Activated CD4-positive, alpha-beta T cell treated with anti-CD3 and anti-CD28 coated beads for 1 hour (primary cell): ENCODE measurements at places on chromosomes 3 and 15.

DNA sequence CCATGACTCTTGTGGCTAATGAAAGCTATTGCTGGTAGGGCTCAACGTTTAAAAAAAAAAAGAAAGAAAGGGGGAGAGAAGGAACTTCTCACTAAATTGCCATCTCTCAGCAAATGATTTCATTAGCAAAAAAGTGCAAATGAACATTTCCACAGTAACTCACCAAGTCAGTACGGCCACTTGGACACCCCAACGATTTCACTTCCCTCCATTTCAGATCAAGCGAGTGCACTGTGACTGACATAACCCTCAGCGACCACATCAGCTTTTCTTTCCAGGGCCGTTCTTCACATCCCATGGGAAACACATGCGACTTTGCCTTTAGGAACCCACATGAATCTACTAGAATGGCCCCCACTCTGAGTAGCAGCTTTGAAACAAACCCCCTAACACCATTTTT is 71.6 kb downstream of the OSBPL10 start:
- no peak for DNase-seq

- peak; percentile 86 for DNase-seq
These were observed 37.8 kb downstream of the HMCES start for GRCh38 chr3:129316248-129317013.

GRCh38 chr3:135809021-135809634 is 156.4 kb upstream of the PPP2R3A start:
- DNase-seq: no peak

GRCh38 chr3:26624209-26624765 is 1.7 kb downstream of the LRRC3B start:
- DNase-seq: no peak

DNA sequence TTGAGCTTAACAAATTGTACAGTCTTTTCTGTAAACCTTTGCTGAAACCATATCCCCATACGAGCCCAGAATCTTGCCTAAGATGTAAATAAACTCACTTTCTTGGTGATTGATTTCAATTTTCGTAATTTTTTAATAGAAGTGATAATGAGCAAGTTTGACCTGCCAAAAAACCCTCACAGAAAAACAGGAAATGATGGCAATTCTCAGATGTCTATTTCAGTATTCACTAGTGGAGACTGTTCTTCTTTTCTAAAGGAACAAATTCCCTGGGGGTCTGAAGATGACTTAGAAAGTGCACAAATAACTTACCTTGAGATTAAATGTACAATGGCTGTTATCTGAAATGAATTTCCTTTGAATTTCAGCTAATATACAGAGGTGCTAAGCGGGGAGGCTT is 116.5 kb upstream of the CMC1 start:
- DNase-seq: no peak

- no peak for DNase-seq
These were observed 512.3 kb downstream of the MCTP2 start for GRCh38 chr15:94743668-94744067.

DNA sequence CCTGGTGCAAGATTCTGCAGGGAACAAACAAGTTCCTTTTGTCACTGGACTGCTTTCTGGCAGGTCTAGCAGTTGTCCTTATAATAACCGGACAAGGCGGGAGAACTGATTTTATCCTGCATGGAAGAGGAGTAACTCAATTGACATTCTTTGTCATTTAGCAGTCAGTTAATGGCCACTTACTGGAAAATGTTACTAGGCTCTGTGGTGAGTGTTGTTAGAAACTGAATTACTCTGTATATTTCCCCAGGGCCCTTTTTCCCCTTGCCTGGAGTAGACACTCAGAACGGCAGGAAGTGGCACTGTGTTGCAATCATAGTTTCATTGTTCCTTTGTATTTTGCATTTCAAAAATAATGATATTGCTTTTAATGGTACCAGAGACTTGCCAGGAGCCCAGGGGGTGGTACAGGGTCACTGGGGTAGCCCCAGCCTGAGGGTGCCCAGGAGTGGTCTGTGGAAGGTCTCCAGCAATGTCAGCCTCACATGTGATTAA is 318.6 kb upstream of the LRRFIP2 start:
- no peak for DNase-seq

DNA sequence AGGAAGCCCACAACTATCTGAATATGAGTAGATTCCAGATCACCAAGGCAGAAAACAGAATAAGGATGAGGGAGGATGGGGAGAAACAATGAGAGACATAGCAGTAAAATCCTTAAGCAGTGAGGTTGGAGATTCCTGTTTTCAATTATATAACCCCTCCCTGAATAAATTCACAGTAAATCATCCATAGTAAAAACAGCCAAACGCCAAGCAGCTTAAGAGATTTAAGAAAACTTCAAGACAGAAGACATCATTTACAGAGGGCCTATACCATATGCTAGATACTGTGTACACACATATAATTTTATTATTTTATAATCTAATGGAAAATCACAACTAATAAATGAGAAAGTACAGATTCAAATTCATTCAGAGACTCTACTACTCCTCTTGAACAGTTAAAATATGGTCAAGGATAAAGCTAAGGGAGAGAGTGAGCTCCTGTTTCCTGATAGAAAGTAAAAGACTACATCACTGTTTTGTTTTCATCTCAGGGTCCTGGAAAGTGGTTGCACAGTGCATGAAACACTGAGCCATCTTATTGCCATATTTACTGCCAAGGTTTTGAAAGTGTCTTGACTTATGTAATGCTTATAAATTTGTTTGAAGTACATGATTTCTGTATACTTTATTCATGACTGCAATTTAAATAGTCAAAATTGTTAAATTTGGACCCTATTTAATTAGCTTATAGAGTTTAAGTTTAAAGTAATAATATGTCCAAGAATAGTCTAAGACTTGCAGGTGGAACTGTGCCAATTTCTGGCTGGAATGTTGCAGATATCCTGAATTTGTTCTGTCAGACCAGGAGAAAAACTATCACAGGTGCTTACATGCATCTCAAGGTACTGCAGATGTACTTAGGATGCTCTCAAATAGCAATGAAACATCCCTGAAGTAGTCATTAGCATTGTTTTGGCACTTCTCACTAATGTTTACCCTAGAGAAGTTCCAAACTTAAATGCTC is 141.4 kb downstream of the TBL1XR1 start:
- DNase-seq: no peak

GRCh38 chr15:67157521-67158252 is 92.3 kb downstream of the SMAD3 start:
- no peak for DNase-seq

GRCh38 chr3:18284716-18285115 is 140.4 kb downstream of the SATB1 start:
- no peak for DNase-seq

DNA sequence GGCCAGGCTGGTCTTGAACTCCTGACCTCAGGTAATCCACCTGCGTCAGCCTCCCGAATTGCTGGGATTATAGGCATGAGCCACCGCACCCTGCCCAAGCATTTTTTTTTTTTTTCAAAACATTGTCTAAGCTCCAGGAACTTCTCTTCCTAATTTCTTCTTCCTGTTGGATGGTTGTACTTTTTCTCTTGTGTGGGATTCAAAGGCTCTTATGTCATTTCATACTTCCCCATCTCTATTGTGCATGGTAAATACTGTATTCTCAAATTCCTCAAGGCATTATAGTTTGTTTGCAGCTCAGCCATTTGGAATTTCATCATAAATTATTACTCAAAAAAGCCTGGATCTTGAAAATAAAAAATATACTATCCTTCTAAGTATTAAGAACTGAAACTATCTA is 199.1 kb upstream of the GADL1 start:
- DNase-seq: no peak

GRCh38 chr3:147422196-147422595 is 13.0 kb downstream of the ZIC1 start:
- no peak for DNase-seq

DNA sequence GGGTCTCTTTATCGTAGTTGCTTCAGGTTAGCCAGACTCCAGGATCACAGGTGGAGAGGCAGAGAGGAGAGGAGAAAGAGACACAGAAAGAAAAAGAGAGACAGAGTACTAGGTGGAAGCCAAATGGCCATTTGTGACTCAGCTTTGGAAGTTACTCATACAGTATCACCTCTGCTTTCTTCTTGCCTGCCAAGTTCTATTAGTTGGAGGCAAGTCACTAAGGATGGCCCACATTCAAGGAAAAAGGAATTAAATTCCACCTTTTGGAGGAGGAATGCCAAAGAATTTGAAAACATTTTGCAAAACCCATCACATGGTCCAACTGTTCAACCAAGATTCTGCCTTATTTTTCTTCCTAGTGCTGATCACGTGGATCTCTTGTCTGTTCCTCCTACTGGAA is 291.1 kb downstream of the CHL1 start:
- no peak for DNase-seq

- DNase-seq: no peak
These were observed 37.4 kb downstream of the CPN2 start for GRCh38 chr3:194313560-194314387.

DNA sequence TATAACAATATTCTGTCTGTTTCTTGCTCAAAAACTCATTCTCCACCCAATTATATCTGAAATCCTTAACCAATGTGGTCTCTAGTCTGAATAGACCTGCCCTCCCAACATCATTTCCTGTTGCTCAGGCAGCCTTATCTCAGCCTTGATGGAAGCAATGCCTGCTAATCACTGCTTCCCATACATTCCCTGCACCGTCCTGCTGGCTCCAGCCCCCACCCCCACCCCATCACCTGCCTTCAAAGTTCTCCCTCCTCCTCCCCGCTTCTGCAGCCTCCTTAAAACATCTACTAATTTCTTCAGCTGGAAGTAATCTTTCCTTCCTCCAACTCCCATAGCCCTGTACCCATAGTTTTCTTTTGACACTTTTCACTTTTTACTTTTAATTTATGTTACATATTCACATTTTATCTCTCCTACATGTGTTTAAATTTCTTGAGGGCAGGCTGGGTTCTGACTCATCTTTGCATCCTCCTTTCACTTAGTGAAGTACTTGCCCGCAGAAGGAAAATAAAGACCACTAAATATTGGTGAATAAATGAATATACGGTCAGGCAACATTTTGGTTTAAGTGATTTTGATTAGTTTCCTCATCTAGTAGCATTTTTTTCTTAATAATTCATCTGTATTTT is 98.2 kb downstream of the MEIS2 start:
- no peak for DNase-seq

DNA sequence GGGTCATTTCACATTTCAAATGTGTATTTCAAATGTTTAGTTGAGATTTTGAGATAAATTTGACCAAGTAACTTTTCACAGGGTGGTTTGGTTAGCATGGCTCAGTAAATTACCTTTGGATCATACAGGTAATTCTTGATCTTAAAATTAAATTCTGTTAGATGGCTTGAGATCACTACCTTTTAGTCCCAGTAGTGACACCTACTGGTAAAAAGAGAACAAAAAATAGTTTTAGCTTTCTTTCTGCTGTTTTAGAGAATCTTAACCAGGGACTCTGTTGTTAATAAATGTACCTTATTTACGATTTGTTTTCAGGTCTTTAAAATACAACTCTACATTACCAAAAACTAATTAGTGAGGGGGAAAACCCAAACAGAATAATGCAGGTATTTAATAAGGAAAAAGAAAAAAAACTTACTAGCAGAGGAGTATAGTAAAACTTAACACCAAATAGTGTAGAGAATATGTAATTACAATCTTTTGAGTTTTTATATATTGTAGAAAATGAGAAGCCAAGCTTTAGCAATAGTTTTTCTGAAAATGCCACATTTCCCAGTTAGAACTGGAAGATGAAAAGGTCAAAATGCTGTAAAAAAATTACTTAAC is 620.3 kb upstream of the AGTR1 start:
- DNase-seq: no peak

DNA sequence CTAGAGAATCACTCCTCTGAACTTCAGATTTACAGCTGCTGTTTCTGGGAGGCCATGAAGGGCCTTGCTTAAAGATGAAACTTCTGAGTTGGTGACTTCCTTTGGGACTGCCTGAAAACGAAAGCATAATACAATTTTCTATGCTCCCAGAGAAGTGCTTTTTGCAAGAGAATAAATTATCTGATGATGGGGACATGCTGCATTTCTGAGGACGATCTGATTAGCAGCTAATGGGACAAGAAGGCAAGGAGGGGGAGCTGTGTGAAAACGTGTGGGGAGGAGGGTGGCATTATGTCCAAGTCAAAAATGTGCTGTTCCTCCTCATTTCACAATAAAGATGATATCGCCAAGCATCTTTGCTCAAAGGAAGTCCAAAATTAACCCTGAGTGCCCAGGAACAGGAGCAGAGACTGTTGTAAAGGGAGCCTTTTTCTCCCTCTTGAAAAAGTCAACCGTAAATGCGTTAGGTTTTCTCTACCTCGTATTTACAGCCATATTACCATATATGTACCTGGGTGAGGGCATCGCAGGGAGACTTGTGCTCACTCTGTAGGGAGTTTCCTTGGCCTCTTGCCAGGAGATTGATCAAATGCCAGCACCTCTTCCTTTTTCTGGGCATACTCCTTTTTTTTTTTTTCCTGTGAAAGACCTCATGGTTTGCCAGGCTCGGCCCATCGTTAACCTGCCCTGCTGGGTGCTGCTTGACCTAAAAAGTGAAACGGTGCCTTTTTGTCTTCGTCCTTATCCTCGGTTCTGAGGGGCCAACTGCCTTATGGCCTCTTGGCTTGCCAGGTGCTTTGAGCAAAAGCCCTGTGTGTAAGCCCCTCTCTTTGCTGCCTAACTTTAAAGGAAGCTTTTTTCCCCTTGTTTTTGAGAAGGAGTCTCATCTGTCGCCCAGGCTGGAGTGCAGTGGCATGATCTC is 11.5 kb downstream of the ITPR1 start:
- DNase-seq: no peak

GRCh38 chr15:92570391-92570790 is 85.2 kb downstream of the FAM174B start:
- no peak for DNase-seq

- DNase-seq: no peak
These were observed 28.0 kb upstream of the TMOD3 start for GRCh38 chr15:51801391-51801835.

- DNase-seq: no peak
These were observed 33.1 kb downstream of the SELENOT start for GRCh38 chr3:150636258-150636657.

DNA sequence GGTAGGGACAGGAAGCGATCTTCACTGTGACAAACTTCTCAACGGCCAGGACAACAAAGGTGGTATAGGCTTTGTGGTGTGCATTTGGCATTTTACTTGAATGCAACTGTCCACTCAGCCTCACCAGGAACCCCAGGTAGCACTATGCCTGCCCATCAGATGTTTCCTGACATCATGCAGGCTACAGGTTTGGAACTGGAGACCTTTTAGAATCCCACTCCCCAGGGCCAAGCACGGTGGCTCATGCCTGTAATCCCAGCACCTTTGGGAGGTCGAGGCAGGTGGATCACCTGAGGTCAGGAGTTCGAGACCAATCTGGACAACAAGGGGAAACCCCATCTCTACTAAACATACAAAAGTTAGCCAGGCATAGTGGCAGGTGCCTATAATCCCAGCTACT is 9.6 kb downstream of the STARD5 start:
- no peak for DNase-seq
